ENCODE measurements at places on chromosomes 2 and 18.
A peak's percentile ranks its signal among the peaks of the same experiment; 100 is the strongest.

GRCh38 chr2:179031731-179032408 lies 18.1 kb downstream of the CCDC141 start:
- peak; percentile 31 for DNase-seq

DNA sequence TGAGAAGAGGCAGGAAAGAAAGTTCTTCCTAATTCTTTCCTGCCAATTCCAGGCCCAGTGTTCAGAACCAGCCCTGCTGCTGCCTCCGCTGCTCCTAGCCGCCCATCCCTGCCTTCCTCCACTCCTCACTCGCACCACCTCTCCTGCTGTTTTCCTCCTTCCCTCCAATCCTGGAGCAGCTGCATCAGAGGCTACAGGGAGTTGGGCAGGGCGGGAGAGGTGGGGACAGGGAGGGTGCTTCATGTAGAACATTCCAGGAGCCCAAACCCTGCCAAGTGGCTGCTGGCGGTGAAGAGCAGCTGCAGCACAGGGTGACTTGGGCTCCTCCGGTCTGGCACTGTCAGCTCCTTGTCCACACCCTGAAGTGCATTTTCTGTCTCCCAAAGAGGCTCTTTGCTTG lies 176.3 kb downstream of the TNS1 start:
- DNase-seq, result no peak

DNA sequence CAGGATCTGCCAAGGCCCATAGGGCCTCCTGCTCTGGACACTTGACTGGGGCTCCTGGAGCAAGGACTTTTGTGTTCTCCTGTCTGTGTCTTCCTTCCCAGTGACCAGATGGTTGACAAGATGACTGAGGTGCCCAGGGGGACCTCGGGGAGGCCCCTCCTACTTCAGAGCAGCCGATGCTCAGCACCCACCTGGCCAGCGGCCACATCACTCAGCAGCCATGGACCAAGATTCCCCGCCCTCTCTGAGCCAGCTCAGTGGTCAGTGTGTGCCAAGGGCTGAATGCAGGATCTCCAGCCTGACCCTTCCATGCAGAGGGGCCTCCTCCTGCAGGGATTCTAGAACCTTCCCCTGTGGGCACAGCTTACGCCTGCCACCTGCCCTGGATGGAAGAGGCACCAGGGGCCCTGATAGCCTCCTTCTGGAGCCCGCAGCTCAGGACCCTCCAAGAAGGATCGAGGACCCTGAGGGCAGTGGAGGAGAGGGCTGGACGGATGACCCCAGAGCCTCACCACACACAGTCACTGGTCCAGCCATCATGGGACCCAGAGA lies 87.4 kb upstream of the GPC1 start:
- no peak for DNase-seq

- peak; percentile 42 for DNase-seq
Measured at GRCh38 chr2:205700331-205701132, 18.2 kb downstream of the NRP2 start.

DNA sequence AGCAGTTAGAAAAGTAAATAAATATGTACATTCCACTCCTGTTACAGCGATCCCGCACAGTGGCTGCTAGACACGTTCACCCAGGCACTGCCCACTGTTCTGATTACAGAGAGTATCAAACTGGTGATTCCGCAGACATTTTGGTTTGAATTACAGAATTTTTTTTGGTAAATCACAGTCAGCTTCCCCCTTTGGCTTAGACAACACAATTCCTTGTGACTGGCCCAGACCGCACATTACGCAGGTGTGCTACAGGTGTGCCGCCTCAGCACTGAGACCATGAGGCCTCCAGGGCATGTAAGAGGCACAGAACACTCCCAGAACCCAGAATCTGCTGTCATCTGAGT lies 112.3 kb downstream of the PXDN start:
- no peak for DNase-seq

- no peak for DNase-seq
Measured at GRCh38 chr18:63244607-63245006, 75.0 kb downstream of the BCL2 start.

GRCh38 chr2:232597362-232598079 lies 35.9 kb upstream of the EFHD1 start:
- DNase-seq, result no peak

DNA sequence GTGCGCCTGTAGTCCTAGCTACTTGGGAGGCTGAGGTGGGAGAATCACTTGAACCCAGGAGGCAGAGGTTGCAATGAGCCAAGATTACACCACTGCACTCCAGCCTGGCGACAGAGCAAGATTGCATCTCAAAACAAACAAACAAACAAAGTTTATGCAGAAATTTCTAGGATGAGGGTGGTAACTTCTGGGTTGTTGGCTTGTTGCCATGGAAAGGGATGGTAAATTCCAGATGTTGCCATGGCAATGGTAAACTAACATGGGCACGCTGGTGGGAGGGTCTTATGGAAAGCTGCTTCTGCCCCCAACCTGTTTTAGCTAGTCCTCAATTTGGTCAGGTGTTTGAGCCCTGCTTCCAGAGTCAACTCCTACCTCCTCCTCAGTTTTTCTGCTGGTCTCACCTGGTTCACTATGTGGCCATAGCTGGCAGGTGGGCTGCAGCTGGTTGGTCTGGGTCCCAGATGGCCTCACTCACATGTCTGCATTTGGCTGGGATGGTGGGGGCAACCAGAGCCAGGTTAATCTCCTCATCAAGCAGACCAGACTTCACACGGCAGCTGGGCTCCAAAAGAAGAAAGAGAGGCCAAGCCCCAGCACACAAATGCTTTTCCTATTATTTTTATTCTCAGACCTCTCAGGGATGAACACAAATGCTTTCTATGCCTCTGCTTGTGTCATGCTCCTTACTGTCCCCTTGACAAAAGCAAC lies 26.6 kb upstream of the TEX44 start:
- DNase-seq, result no peak

- no peak for DNase-seq
Measured at GRCh38 chr2:142907653-142908052, 30.2 kb downstream of the KYNU start.

DNA sequence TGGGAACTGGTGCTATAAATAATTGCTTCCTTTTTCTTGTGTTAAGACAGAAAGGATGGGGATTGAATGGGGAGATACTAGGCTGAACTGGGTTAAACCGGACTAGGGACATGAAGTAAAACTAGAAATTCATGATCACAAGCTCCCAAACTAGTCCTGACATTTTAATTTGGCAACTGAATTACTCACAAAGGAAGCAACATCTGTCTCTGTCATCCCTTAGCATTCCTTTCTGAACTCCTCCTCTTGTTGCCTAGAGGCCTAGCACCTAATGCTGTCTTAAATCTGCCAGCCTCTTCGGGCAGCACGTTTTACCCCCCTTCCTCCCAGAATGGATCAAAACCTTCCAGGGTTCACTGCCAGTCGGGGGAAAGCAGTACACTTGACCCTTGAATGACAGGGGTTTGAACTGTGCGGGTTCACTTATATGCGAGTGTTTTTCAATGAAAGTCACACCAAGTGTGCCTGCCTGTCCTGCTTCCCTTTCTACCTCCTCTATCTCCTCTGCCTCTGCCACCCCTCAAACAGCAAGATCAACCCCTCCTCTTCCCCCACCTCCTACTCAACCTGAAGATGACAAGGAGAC lies 8.2 kb downstream of the KCTD1 start:
- DNase-seq, result no peak

- no peak for DNase-seq
Measured at GRCh38 chr18:7608781-7609201, 41.7 kb downstream of the PTPRM start.
